Activated T-helper 1 cell treated with anti-CD3 and anti-CD28 coated beads, Interleukin-12 subunit alpha, Interleukin-12 subunit beta, Interleukin-2, Interleukin-4 antibody, amounts not matched to agents 30 ng/mL and 10 ng/mL and 1 ng/mL, durations not matched to agents 14 hours and 24 hours and 36 hours (primary cell): ENCODE measurements at places on chromosomes 13 and 19. TPM values are rescaled to one million over a fixed set of nuclear protein-coding genes. Genes with fewer than 3 reads are reported as not detected.

Gene SYT3
- not detected in 2 replicates for total RNA-seq

Gene LSR
- total RNA-seq, result 2.7 and 4.0 TPM in 2 replicates

Gene LGALS7B
- not detected in 2 replicates for total RNA-seq

Gene ZNF439
- 3.3 and 3.6 TPM in 2 replicates for total RNA-seq

Gene ZFP28
- 1.4 and 2.8 TPM in 2 replicates for total RNA-seq

Gene CEACAM8
- total RNA-seq, result not detected in 2 replicates

Gene ZNF155
- 5.2 and 6.5 TPM in 2 replicates for total RNA-seq

Gene CRYL1
- total RNA-seq, result 3.9 and 5.6 TPM in 2 replicates

Gene SIGLEC5
- total RNA-seq, result not detected in 2 replicates

Gene RINL
- total RNA-seq, result 70.7 and 73.1 TPM in 2 replicates

Gene ZFP36
- total RNA-seq, result 31.2 and 32.0 TPM in 2 replicates

Gene ZNF491
- total RNA-seq, result 0.54 and 0.56 TPM in 2 replicates

Gene EBPL
- total RNA-seq, result 42.6 and 44.6 TPM in 2 replicates

Gene ATP7B
- 0.98 and 1.1 TPM in 2 replicates for total RNA-seq

Gene TNFRSF19
- not detected in 2 replicates for total RNA-seq

Gene CEACAM16
- not detected in 2 replicates for total RNA-seq

Gene COX7A1
- total RNA-seq, result not detected in 2 replicates

Gene MBD3L3
- not detected in 2 replicates for total RNA-seq

Gene UBE2L5
- total RNA-seq, result not detected in 2 replicates

Gene PPM1N
- 1.0 and 1.3 TPM in 2 replicates for total RNA-seq

Gene KLK10
- total RNA-seq, result not detected in 2 replicates

Gene CEACAM19
- total RNA-seq, result 1.1 and 1.3 TPM in 2 replicates

Gene KIR3DL1
- not detected in 2 replicates for total RNA-seq

Gene XPO4
- 33.5 and 34.1 TPM in 2 replicates for total RNA-seq

Gene IGFL3
- total RNA-seq, result not detected in 2 replicates

Gene MEIOSIN
- not detected in 2 replicates for total RNA-seq

Gene TMTC4
- 19.2 and 21.2 TPM in 2 replicates for total RNA-seq

Gene FCAR
- not detected in 2 replicates for total RNA-seq

Gene PRR22
- total RNA-seq, result 7.4 and 9.2 TPM in 2 replicates

Gene CEACAM5
- not detected in 2 replicates for total RNA-seq

Gene RCBTB2
- 1.7 and 2.0 TPM in 2 replicates for total RNA-seq

Gene MAG
- not detected in 2 replicates for total RNA-seq

Gene HSH2D
- total RNA-seq, result 32.0 and 35.2 TPM in 2 replicates

Gene LRG1
- total RNA-seq, result 0.27 and 0.39 TPM in 2 replicates

Gene RLN3
- not detected in 2 replicates for total RNA-seq

Gene ZNF575
- 1.4 and 2.6 TPM in 2 replicates for total RNA-seq

Gene SLC7A9
- 0.18 and 0.49 TPM in 2 replicates for total RNA-seq

Gene TEX29
- total RNA-seq, result 0.42 and 0.70 TPM in 2 replicates

Gene PLVAP
- total RNA-seq, result 0.08 TPM in 1 of 2 replicates, not detected in the other

Gene URAD
- not detected in 2 replicates for total RNA-seq

Gene CGB3
- not detected in 2 replicates for total RNA-seq

Gene VAV1
- 86.8 and 90.4 TPM in 2 replicates for total RNA-seq

Gene LHB
- not detected in 2 replicates for total RNA-seq

Gene RAVER1
- 92.5 and 92.8 TPM in 2 replicates for total RNA-seq

Gene PDX1
- not detected in 2 replicates for total RNA-seq

Gene DCT
- not detected in 2 replicates for total RNA-seq

Gene APC2
- 0.16 and 0.17 TPM in 2 replicates for total RNA-seq
